ENCODE measurements at places on chromosomes 13 and 19.

GRCh38 chr19:12969292-12969988 is at the start of gene DAND5:
Gene DAND5 (plus strand): TSS chr19:12969576. CDS start chr19:12969661, 85 bp downstream.
- no peak for DNase-seq

DNA sequence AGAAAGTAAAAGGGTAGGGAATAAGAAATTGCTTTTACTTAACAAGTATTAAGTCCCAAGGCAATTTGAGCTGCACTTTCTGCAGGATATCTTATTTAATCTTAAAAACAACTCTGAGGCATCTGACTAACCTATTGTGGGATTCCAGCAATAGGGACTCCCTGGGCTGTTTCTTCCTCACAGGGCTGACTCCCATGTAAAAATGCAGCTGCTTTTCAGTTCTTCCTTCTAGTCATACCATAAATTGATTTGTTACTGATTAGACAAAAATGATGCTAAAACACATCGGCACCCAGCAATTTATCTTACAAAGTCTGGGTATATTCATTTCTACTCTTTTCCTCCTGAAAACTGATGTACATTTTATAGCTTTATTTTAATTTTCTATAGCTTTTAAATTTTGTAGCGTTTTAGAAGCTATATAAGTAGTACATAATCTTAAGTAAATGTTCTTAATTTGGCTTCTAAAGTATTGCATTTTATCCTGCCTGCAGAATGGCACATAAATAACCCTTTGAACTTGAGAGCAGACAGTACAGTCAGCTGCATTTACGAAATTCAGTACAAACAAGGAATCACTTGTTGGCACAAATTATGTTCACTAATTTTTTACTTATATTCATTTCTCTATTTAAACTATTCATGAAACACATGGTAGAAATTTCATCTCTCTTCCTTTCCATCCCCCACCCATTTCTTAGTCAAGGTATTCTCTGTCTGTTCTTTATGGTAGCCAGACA is 102.4 kb upstream of the FRY start:
- DNase-seq, result no peak

DNA sequence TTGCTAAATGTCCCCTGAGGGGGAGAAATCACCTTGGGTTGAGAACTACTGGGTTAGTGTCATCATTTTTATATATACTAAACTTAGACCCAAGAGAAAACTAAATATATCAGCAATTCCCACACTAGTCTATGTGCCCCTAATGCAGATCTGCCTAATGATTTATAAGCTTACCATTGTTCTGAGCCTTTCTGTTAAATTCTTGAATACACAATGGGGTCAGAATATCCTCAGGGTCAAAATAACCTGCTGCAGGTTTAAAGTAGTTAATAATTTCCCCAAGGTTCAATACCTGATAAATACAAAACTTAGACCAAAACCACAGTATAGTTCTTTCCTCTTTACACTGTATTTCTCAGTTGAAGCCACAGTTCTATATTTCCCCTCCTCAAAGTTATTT is 4.6 kb downstream of the VWA8 start:
- no peak for DNase-seq

- no peak for DNase-seq
These were observed 2.8 kb upstream of the CERS4 start for GRCh38 chr19:8206147-8207087.

DNA sequence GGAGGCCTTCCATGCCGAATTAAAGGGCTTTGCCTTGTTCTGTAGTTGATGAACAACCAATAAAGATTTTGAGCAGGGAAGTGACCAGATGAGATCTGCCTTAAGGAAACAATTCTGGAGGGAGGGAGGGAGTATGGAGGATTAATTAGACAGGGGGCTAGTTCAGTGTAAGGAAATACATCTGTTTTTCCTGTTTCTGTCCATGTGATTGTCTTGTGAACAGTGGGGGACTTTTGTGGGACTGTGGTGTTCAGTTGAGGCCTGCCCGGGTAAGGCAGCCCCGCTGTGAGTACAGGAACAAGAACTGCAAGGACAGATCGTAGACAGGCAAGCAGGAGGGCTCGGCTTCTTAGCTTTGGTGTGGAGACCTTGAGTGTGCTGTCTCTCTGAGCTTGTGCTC is 59.0 kb downstream of the DGKH start:
- DNase-seq, result no peak

GRCh38 chr13:106534639-106535551 is 567 bp downstream of the EFNB2 start:
- no peak for DNase-seq

GRCh38 chr13:98476106-98476505 is 100.8 kb downstream of the STK24 start:
- no peak for DNase-seq

DNA sequence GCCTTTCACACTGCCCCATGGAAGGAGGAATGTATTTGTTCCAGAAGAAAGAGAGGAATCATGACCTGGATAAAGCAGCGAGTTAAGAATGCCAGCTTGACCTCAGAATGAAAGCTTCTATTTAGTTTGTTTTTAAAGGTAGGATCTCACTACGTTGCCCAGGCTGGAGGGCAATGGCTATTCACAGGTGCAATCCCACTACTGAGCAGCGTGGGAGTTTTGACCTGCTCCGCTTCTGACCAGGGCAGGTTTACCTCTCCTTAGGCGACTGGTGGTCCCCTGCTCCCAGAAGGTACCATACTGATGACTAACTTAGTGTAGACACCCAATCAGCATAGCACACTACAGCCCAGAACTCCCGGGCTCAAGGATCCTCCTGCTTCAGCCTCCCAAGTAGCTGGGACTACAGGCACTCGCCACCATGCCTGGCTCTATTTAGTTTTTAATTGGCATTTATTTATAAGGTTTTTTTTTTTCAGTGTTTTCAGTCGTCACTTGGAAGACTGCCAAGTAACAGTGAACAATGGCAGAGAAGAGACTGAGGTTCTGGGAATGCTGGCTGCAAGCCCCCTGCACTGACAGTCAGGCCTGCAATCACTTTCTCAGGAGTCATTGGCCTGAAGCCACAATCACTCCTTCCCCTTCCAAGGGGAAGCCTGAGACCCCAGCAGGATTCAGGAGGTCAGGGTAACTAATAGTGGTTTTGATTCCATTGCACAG is 73.1 kb downstream of the EPS15L1 start:
- DNase-seq, result no peak

DNA sequence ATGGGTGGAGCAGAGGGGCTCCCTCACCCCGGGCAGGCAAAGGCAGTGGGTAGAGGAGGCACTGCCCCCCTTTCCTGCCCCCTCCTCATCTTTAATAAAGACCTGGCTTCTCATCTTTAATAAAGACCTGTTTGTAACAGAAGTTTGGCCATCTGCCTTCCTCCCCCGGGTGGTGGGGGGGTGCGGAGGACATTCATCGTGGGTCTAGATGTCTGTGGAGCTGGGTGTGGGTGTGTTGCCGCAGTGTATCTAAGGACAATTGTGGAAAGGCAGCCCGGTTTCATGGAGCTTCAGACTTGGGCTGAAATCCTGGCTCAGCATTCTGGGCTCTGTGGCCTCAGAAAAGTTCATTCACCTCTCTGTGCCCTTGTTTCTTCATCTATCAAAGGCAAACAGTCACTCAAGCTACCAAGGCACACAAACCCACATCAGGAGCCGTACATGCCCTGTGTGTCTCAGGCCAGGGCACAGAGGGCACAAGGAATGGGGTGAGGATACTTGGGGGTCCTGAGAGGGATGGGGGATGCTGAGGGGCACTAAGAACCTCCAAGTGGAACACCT is 8.8 kb upstream of the SWSAP1 start:
- DNase-seq, result no peak

DNA sequence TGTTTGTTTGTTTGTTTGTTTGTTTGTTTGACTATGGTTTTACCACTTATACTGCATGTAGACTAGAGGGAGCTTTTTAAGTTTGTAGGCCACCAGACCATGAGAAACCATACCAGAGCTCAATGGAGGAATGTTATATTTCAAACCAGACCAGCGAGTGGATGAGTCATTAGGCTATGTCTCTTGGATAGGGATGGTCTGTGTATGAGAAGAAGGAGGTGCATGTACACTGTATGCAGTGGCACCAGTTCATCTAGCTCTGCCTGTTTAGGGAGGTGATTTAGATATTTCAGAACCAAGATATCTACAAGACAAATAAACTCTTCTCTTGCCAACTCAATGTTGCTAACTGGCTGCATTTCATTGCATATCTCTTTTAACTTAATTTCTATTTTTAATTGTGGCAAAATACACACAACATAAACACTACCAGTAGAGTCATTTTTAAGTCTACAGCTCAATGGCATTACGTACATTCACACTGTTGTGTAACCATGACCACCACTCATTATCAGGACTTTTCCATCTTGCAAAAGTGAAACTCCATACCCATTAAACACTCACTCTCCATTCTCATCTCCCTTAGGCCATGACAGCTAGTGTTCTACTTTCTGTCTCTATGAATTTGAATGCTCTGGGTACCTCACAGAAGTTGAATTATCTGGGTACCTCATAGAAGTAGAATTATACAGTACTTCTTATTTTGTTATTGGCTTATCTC is 29.2 kb downstream of the SYDE1 start:
- DNase-seq, result no peak

DNA sequence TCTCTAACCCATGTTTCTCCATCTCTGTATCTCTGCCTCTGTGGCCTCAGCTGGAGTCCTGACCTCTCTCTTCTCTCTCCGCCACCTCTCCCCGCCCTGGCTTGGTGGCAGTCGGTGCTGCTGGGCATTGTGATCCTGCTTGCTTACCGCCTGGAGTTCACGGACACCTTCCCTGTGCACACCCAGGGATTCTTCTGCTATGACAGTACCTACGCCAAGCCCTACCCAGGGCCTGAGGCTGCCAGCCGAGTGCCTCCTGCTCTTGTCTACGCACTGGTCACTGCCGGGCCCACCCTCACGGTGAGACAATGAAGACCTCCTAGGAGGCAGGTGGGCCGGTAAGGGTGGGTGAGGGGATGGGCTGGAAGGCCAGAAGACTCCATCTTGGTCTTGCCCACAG is 4.2 kb downstream of the PLPPR2 start:
- DNase-seq, result no peak

DNA sequence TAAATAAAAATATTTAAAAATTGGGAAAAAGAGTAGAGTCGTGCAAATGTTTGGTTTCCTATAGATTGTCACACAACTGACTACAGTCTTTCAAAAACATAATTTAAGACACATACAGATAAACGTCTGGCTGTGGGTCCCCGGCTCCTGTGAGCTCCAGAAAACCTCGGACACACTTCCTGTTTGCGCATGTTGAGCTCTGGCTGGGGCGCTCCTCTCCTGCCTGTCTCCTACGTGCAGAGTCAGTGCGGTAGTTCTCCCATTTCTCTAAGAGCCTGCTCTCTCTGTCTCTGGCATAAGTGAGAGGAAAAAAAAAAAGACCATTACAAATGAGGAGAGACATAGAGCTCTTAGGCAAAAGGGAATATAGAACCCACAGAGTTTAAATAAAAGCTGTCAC is 128.2 kb upstream of the OBI1 start:
- no peak for DNase-seq

DNA sequence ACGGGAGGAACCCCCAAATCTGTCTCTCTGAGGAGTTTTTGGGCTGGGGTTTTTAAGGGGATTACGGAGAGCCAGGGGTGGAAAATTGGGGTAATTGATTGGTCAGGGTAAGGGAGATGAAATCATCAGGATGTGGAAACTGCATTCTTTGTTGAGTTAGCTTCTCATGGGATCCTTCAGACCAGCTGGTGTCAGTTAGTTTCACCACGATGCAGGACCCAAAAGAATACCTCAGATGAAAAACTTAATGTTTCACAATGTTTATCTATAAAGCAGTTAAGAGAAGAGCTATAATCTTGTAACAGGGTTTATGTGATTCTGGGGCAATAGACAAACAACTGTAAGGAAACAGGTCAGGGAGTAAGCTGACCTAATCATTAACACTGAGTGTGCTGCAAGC is 230.8 kb downstream of the POU4F1 start:
- no peak for DNase-seq

GRCh38 chr13:51147732-51148131 is 36.7 kb upstream of the C13orf42 start:
- DNase-seq, result no peak

- DNase-seq, result no peak
These were observed 380.8 kb downstream of the LMO7 start for GRCh38 chr13:76016799-76017400.

DNA sequence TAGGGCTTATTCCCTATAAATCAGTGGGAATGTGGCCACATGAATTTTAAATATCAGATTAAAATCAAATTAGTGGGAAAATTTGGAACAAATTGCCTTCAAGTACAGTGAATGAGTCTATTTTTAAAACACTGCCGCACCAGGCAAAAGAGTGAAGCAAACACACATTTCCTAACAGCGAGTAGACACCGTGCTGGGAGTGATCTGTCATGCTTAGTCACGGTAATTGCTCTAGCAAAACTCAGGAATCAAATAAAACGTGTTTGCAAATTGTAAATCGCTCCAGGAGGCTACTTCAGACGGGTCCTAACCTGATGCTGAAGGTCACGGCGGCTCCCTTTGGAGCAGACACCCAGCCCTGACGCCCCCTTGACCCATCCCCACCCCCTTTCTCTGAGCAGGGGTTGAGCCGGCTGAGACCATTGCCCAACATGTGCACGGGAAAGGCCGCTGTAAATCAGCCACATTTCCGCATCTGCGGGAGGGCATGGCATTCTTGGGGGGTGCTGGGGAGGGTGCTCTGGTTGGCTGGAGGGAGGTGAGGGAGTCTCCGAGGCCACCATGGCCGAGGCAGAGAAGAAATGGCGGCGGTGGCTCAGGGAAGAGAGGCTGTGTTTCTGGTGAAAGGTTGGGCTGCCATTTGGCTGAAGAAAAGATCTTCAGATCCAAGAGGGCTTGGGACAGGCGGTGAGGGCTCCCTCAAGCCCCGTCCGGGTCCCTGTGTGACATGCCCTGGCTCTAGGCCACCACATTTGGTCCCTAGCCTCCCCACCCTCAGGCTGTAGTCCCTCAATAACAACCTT is 8.9 kb downstream of the CEBPA start:
- DNase-seq, result no peak

Data from stimulated activated CD4-positive, alpha-beta T cell treated with anti-CD3 and anti-CD28 coated beads, Interleukin-1b, Interleukin-23, amount 100 ng/mL, for 24 hours (primary cell).